ENCODE measurements at places on chromosomes 12 and 14. TPM values are rescaled to one million over a fixed set of nuclear protein-coding genes. Genes with fewer than 3 reads are reported as not detected.

The APOF gene
- total RNA-seq: not detected

The CNTN1 gene
- total RNA-seq: 0.27 TPM

The CLEC4C gene
- not detected for total RNA-seq

The OLR1 gene
- total RNA-seq: 0.43 TPM

The LUM gene
- 130 TPM for total RNA-seq

Data from cardiac septum (tissue), 1 donor.